ENCODE measurements at places on chromosomes 16 and 17.

DNA sequence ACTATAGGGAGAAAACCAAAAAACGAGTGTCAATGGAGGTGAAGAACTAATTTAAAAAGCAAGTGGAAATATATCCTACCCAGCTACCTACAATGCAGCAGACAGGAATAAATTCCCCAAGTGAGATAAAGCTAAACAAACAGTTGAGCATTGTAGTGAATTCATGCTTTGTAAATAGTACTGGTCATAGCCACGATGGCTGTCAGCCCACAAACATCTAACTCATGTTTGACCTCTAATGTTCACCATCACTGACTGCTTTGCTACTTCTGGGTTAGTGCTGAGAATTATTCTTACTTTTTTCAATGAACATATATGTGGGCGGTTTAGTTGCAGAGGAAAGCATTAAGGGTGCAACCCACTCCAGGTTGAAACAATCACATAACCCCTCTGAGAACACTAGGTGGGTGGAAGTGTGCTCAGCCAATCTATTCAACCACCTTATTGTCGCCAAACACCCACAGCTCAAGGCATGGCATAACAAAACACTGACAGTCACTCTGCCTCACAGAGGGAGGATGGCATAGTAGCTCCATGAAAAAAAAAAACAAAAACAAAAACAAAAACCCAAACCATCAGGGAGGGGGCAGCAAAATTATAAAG lies 264.1 kb downstream of the ZFHX3 start:
- DNase-seq: peak; percentile 35

- DNase-seq: no peak
Measured at GRCh38 chr16:78775161-78775561, 675.7 kb downstream of the WWOX start.

DNA sequence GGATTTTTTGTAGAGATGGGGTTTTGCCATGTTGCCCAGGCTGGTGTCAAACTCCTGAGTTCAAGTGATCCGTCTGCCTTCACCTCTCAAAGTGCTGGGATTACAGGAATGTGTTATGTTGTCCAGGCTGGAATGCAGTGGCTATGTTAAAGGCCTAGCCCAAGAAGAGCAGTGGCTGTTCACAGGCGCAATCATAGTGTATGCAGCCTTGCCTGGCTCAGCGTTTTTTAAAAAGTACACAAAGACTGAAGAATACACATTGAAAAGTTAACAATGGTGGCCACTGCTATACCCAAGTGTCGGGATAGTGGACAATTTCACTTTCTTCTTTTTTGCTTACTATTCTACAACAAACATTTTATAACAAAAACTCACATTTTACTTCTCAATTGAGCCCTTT lies 7.0 kb downstream of the DERL2 start:
- no peak for DNase-seq

- no peak for DNase-seq
Measured at GRCh38 chr17:73427198-73427597, 115.4 kb upstream of the CDC42EP4 start.

DNA sequence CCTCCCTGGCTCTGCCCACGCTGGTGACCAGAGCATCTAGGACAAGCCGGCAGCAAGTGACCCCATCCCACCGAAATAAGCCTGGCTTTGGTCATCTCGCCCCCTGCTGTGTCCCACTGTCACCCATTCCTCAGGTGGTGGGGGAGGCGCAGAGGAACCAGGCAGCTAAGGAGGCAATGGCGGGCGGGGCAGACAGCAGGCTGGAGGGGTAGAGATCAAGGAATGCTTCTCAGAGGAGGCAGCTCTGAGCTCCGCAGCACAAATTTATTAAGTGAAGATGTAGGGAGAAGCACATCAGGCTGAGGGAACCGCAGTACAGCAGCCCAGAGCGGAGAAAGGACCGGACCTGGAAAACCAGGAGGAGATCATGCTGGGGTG lies 7.5 kb upstream of the KREMEN2 start:
- DNase-seq: no peak

DNA sequence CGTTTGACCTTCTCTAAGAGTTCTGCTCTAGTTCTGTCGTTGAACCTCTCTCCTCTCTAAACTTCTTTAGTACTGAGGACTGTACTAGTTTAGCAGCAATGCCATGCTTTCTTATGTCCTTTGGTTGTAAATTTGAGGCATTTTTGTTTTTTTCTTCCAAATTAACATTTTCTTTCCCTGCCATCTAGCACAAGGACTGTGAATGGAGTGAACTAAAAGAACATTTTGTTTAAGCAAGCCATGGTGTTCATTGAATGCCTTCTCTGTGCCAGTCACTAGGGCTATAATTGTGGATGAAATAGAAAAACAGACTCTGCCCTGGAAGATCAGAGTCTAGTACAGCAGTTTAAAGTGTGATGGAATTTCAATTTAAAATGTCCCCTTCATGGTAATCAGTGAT lies 137.9 kb downstream of the FTO start:
- DNase-seq: no peak

DNA sequence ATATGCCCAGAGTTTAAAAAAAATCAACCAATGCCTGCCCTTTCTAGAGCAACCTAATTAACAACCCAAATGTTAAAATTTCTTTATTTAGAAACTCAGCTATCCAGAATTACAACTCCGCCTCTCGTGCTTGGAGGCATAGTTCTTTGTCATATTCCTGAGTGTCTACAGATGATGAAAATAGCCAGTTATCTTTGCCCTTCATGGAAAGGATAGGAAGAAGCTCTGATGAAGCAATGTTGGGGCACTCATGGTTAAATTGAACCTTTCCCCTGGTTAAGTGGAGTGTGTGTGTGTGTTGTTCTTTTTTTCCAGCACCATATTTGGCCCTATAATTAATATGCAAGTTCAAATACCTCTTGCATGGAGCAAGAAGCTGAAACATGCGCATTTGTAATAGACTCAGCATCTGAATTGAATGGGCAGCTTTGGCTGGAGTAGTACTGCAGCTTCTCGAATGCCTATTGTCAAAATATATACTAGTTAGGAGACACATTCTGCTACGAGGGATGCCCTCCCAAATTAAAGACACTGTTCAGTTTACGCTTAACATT lies 506.2 kb downstream of the WWOX start:
- DNase-seq: no peak

DNA sequence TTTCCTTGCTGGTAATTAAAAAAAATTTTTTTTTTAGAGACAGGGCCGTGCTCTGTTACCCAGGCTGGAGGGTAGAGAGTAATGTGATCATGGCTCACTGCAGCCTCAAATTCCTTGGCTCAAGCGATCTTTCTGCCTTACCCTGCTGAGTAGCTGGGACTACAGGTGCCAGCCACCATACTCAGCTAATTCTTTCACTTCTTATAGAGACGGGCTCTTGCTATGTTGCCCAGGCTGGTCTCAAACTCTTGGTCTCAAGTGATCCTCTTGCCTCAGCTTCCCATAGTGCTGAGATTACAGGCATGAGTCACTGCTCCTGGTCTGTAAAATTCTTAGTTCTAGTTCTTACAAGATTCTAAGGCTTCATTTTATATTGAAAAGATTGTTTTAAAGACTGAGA lies 11.1 kb downstream of the SMIM36 start:
- DNase-seq: no peak

DNA sequence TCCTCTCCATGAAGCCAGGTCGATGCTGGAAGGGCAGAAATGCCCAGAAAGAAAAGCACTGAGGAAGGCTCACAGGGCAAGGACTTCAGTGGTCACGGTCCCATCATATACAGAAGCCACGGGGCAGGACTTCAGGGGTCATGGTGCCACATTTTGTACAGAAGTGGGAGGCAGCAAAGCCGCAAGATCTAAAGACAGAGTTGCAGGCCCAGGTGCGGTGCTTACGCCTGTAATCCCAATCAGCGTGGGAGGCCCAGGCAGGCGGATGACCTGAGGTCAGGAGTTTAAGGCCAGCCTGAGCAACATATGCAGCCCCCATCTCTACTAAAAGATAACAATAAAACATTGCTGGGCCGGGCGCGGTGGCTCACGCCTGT lies 96.0 kb downstream of the NXN start:
- DNase-seq: no peak

DNA sequence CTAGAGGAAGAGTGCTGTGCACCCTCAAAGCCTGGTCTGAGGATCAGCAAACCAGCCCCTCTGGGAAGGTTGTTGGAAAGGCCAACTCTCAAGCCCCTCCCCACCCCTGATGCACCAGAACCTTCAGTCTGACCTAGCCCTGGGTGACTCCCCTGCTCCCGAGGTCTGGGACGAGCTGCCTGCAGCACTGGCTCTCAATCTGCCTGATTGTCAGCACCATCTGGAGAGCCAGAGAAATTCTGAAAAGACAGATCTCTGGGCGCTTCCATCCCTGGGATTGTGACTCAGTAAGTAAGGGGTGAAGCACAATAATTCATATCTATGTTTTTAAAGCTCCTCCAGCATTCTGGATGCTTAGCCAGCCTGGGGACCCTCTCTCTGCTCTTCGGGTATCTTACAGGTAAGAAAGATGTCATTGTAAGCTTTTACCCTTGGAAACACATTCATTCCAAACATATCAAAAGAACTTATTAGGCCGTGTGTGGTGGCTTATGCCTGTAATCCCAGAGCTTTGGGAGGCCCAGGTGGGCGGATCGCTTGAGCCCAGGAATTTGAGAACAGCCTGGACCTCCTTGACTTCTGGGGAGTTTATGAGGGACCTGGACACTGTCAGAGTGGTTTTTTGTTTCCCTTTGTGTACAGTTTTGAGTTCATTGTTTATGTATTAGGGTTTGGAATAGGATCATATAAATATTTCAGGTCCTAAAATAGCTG lies 147.5 kb downstream of the KCNJ12 start:
- DNase-seq: peak; percentile 49

DNA sequence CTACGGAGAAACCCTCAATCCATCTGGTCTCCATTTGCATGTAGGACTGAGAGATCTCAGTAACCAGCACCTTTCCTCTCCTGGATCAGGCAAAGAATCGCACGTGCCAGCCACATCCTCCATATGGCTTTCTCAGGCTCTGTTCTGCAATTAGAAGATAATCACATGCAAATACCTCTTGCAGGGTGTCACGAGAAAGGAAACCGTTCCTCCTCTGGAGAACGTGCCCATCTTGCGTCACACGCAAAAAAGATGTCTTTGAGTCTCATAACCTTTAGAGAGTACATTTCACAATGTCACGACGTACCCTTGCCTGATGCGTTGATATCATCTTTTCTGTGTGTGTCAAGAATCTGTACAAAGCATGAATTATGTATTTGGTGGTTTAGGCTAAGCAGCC lies 36.2 kb upstream of the DNAH17 start:
- DNase-seq: peak; percentile 64

DNA sequence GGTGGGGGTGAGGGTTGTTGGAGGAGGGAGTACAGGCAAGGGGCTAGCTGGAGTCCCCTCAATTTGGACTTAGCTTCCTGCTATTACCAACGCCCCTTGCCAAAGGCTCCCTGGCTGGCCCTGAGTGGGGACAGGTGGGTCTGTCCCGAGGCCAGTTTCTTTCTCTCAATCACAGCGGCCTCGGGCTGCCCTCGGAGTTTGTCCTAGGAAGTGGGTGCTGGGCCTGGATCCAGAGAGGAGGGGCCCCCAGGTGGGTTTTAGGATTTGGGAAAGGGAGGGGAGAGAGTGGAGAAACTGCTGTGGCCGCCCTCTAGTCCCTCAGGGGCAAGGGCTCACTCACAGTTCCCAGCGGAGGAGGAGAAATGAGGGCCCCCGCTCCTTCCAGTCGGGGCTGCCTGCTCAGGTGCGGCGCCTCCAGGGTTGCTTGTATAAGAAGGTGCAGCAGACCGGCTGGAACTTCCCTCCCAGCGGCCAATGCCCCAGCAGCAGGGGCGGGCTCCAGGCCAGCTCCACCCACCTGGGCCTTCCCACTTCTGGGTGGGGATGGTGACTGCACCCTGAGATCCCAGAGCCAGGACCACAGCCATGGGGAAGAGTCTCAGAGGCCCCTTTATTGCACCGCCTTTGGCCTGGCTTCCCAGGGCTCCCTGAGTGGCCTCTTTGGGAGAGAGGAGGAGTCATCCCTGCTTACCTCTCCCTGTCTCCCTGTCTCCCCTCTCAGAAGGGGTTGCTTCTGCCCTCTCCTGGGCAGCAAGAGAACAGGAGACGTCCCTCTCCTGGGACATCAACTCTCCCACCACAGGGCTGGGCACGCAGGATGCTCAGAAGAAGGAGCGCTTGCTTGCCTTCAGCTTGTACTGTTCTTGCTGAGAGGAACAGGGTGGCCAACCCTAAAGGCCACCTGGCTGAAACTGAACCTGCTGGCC lies 112.0 kb upstream of the SMURF2 start:
- peak; percentile 50 for DNase-seq

DNA sequence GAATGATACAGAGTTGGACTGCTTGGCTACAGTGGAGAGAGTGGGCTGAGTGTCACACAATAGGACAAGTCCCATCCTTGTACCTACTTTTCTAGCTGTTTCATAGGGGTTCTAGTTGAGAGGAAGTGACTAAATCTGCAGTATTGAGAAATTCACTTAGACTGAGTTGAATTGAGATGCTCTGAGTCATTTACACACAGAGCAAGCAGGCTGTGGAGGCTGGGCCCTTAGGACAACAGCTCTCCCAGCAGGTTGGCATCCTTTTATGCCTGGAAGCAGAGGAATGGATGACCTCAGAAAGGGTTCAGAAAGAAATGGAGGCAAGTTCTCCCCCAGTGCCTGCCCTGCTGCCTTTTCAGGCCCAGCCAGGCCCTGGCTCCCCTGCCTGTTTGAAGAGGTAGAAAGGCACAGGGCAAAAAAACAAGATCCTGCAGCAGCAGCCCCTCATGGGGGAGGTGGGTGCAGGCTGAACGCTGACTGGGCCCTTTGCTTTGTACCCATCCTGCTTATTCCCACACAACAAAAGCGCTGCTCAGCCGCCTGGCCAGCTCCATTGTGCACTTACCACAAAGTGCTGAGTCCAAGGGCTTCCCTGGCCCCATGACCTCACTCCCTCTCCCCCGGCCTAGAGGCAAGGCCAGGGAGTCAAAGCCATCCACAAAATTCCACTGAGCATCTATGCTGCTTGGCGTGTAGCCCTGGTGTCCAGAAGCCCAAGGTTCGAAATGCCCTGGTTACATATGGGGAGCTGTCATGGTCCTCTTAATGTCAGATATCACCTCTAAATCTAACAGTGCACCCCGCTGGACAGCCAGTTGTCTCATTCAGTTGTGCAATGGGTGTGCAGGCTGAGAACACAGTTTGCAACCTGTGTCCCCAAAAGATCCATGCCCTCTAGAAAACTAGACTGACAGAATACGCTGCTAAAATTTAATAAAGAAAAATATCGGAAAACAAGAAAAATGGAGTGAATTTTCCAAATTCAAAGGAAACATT lies 5.4 kb upstream of the CRYBA1 start:
- peak; percentile 98 for DNase-seq
